ENCODE measurements at places on chromosomes 7 and 10.

GRCh38 chr10:128866551-128866950 lies 600.5 kb upstream of the MGMT start:
- no peak for DNase-seq

DNA sequence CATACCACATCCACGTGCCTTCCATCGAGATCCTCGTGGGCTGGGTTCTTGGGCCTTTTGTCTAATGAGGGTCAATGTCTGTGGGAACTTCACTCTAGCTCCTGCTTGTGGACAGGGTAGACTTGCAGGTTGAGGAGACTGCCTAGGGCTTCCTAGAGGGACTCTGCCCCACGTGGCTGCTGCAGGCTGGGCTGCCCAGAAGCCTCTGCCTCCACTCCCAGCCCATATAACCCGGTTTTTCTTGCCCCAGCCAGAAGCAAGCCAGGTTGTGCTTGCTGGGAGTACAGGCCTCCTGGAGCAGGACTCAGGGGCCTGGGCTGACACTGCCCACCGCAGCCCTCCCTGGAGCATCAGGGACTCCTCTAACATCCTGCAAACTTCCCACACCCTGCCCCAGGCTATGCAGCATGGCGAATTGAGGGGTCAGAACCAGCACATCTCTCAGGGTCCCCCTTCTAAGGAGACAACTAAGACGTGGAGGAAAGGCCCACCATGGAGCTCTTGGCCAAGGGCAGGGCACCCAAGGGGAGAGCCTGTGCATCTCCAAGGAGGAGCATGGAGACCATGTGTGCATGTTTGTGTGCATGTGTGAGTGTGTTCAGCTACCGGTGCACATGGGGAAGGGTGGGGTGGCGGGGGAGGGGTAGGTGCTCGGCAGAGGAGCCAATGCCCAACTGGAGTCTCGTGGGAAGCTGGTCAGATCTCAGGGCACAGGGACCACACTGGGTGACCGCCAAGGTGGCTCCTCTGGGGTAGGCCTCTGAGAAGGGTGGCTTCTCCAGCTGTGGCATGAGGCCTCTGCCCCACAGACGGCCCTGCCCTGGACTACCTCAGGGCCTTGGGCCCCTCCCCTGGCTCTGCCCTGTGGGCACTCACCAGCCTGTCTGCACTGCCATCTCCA lies 62.6 kb downstream of the RASGEF1A start:
- DNase-seq, result peak; percentile 54

DNA sequence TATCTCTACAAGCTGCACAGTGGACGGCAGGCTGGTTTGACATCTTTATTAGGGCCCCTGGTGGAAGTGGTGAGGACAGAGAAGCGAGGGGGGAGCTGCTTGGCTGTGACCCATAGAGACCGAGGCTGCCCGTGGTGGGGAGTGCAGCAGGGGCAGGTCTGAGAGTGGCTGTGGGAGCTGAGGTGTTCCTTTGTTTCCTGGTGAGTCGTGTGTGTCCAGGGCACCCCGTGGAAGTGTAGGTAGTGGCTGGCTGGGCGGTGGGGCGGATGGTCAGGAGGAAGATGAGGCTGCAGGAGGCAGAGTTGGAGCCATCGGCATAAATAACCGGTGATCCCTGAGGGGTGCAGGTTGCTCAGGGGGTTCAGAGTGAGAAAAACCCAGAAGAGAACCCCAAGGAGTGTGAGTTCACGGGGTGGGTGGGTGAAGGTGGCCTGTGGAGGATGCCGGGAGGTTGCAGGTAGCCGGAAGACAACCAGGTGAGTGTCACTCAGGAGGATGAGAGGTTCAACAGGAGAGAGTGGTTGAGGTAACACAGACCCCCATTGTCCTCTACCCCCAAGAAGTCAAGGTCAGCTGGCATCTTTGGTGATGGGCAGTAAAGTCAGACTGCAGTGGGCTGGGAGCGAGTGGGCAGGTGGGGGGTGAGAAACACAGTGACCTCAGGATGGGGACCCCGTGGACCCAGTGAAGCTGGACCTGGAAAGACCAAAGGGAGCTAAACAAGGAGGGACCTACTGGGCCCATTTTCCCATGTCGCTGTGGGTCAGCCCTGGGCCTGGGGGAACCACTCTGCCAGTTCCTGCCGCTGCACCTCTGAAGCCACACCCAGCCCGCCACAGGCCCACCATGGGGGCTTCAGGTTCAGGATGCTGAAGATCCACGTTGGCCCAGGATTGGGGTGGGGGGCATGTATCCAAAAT lies 7.8 kb downstream of the ATP6V0E2 start:
- no peak for DNase-seq

DNA sequence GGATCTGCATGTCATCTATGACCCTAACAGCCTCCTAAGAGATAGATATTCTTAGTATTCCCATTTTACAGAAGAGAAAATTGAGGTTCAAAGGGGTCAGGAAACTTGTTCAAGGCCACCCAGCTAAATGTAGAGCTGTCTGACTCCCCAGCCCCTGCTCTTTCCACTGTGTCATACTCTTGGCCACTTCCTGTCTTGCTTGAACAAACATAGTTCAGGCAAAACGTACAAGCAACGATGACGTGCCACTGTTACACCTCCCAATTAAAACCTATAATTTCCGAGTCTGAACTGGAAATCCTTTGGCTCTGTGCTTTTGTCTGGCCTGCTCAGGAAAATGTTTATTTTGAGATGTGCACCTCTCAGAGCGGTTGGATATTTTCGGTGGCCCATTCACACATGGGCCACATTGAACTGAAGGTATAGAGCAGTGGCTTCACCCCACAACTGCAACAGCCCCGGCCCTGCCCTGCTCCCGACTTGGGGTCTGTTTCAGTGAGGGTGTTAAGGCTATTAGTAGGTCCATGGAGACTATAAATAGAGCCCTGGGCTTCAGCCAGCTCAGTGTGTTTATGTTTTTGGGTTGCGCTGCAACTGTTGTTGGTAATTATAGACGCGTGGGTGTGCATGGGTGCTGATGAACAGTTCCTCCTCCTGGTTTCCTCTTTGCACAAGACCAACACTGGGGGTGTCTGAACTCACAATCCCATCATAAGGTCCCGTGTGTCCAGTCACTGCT lies 172.3 kb upstream of the ADO start:
- no peak for DNase-seq

GRCh38 chr7:150845421-150845861 lies 6.9 kb upstream of the AOC1 start:
- no peak for DNase-seq

GRCh38 chr10:98365406-98366061 lies 49.4 kb downstream of the PYROXD2 start:
- no peak for DNase-seq

DNA sequence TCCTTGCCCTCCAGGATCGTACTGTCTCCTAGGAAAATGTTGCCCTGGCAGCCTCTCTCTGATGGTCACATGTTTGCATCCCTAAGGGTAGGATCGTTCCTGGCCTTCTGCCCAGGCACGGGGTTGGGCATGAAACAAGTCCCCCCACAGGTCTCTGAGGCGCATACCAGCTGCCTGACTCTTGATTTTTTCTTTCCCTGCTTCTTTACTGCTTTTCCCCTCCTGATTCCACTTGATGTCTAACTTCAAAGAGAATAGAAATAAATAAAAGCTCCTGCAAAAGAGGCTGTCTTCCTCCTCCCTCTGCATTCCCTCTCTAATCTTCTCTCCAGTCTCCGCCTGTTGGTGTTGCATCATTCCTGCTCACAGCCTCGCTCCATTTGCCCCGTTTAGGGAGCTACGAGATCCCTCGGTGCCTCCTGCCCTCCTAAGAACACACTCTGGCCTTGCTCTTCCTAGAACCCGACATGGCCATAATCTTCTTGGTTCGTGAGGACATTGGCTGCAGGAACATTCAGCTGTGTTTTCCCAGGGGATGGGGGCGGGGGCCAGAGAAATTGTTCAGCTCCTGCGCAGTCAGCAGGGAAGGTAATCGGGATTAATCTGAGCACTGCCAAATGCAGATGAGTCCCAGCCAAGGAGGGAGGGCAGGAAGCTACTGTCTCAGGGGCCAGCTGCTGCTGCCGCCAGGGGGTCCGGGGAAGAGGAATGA lies 26.0 kb downstream of the LEP start:
- DNase-seq, result no peak

GRCh38 chr10:80561950-80562349 lies 24.2 kb downstream of the SH2D4B start:
- DNase-seq, result no peak

DNA sequence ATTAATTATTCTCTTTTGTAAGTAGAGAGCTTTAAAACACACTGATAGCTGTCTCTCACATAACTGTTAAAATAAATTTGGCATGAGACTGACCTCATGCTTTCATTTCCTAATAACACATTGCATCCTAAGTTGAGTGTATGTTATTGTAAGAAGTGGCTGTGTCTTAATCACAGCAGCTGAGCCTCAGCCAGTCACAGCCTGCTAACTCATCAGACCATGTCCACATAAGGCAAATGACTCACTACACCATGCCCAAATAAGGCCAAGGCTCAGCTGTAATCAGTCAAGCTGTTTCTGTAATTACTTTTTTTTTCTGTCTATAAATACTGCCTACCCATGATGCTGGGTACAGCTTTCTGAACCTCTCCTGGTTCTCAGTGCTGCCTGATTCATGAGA lies 860.9 kb downstream of the XPNPEP1 start:
- no peak for DNase-seq

- no peak for DNase-seq
These were observed 2.3 kb downstream of the GSDME start for GRCh38 chr7:24754906-24755506.

GRCh38 chr7:119256001-119256400 lies 1017.0 kb upstream of the KCND2 start:
- DNase-seq, result no peak

- DNase-seq, result no peak
These were observed 41.2 kb downstream of the GPR141 start for GRCh38 chr7:37724732-37725131.

GRCh38 chr7:98974906-98975816 lies 96.8 kb downstream of the TRRAP start:
- DNase-seq, result no peak

GRCh38 chr7:964401-965231 lies 10.1 kb upstream of the ADAP1 start:
- peak; percentile 54 for DNase-seq

DNA sequence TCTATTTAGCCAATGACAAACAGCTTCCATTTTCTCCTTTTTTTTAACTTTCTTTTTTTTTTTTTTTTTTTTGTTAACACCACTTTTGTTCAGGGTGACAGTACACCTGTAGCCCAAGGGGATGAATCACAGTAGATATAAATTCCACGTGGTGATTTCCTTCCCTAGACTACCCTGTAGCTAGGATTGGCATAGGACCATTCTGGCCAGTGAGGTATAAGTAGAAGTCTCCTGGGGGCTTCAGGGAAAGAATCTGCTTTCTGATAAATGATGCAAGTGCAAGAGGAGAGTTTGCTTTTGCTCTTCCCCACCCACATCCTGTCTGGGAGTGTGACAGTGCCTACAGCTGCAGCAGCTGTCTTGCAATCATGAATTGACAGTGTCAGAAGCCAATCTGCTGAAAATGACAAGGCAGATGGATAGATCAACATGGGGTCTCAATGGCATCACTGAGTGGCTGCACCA lies 63.2 kb upstream of the TOMM7 start:
- DNase-seq, result peak; percentile 43

DNA sequence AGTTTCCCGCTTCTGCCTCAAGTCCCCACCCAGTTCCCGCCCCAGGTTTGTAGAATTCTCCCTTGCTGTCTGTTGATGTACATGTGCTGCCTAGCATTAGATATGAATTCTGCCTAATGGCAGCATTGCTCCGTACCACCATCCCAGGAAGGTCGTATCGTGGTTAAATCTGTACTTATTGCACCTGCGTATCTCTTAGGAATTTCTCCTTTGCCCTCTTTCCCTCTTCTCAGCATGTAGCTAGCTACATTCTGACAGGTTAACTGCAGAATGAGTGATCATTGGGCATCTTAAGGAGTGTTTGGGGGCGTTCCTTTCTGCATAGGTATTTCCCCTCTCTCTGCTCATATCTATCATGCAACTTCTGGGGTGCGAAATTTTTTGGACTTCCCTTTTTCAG lies 293.1 kb downstream of the GPR158 start:
- DNase-seq, result no peak

GRCh38 chr7:132337450-132338080 lies 238.7 kb downstream of the PLXNA4 start:
- DNase-seq, result no peak

- DNase-seq, result peak; percentile 1
These were observed 378.2 kb upstream of the MYO3A start for GRCh38 chr10:25555865-25556264.

GRCh38 chr7:95059842-95060313 lies 152.5 kb downstream of the PPP1R9A start:
- DNase-seq, result no peak

DNA sequence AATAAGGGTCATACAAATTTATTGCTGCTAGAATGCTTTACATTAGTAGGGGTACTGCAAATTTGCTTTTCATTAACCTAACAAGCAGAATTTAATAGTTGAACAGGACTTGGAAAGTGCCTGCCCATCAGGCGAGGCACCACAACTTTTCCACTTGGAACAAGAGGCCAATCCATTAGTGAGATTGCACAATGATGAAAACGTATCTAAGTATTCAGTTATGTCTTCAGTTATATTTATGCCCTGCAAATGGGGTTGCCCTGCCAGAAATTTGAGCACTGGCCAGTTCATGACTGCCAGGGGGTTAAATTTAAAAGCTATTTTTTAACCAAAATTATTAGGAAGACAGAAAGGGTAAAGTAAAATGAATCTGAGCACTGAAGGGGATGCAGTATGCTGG lies 111.1 kb upstream of the PALS2 start:
- no peak for DNase-seq

- peak; percentile 74 for DNase-seq
These were observed 99.9 kb downstream of the CUBN start for GRCh38 chr10:17029581-17030271.

- no peak for DNase-seq
These were observed 84.0 kb upstream of the ELMO1 start for GRCh38 chr7:37532636-37533035.

DNA sequence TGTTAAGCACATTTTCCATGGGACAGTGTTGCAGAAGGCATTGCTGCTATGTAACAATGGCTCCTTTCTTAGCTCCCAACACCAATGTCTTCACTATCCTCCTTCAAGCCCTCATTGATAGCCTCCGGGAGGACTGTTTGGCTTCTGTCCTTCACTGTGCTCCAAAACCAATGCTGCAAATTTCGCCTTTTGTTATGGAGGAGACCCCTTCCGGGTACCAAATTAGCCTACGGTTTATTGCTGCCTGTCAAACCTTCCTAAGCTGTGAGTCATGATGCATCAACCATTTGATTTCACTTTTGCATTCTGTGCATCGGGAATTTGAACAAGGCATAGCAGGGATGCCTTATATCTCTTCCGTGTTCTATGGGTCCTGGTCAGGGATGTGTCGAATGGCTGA lies 432.9 kb downstream of the GATA3 start:
- DNase-seq, result no peak

DNA sequence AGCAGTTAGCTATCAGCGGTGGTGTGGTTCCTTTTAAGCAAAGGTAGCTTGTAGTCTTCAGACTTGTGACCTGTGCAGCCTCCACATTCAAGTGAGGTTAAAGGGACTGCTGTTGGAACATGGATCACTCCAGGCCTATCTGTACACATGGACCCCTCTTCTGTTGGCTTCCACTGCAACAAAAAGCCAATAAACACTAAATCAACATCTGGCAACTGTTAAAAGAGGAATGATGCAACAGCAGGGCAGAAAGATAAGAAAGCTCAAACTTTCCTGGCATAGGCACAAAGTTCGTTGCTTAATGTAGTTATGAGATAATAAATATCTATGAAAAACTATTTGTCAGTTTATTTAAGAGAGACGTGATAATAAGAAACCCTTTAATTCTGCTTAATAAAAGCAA lies 4.0 kb upstream of the MINPP1 start:
- DNase-seq, result peak; percentile 99

Data from hematopoietic multipotent progenitor cell treated with erythropoietin and hydrocortisone succinate and interleukin-3 and kit ligand, for 6 days (in vitro differentiated cells).